ENCODE measurements at places on chromosomes 2 and 18. TPM values are rescaled to one million over a fixed set of nuclear protein-coding genes. Genes with fewer than 3 reads are reported as not detected.
A peak's percentile ranks its signal among the peaks of the same experiment; 100 is the strongest.

The IL36RN gene
- not detected for total RNA-seq

DNA sequence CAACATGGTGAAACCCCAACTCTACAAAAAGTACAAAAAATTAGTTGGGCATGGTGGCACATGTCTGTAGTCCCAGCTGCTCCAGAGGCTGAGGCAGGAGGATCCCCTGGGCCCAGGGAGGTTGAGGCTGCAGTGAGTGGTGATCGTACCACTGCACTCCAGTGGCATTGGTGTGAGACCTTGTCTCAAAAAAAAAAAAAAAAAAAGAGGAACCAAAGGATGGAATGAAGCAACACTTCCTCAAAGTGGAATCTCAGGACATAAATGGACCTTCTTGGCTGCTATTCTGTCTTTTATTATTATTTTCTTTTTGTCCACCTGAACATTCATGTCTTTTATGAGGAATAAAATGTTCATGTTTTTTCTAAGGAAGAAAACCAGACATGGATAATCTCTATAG, 13.7 kb downstream of the GEMIN6 start:
- no peaks in the 10 kb centered on the region for H3K27me3 ChIP-seq
- H3K4me3 ChIP-seq: no peak overlapping the region
- no peak overlapping the region for H3K27ac ChIP-seq
- no peaks in the 10 kb centered on the region for H3K4me1 ChIP-seq

GRCh38 chr2:10265329-10266132, 37.2 kb upstream of the HPCAL1 start:
- no peak overlapping the region for H3K4me3 ChIP-seq
- no peaks in the 10 kb centered on the region for H3K27me3 ChIP-seq
- no peak overlapping the region for H3K27ac ChIP-seq

GRCh38 chr18:12336887-12337286, 28.8 kb downstream of the TUBB6 start:
- DNase-seq: no peak
- H3K4me1 ChIP-seq: no peaks in the 10 kb centered on the region
- H3K27me3 ChIP-seq: no peaks in the 10 kb centered on the region
- H3K4me3 ChIP-seq: no peak overlapping the region
- no peak overlapping the region for H3K27ac ChIP-seq

- DNase-seq: no peak
- H3K4me1 ChIP-seq: peaks cover 8% of the 10 kb centered on the region
- H3K4me3 ChIP-seq: no peak overlapping the region
- peaks cover 2% of the 10 kb centered on the region for H3K27me3 ChIP-seq
These were observed 236.9 kb downstream of the LDLRAD4 start for GRCh38 chr18:13455471-13455870.

DNA sequence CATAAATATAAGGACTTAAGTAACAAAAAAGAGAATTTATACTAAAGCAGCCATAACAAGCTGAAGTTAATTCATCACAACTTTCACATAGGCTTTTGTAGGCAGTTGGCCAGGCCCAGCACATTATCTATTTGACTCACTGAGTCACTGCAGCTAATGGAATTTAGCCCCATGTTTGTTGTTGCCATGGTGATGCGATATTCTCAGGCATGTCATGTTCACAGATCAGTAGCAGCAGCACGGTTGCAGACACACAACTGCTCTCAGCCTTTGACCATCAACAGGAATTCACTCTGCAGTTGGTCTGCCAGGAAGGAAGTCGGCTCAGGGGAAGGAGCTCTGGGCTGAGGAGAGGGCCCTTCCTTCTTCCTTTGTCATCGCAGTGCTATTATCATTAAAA, 639.8 kb downstream of the TMEM182 start:
- no peaks in the 10 kb centered on the region for H3K36me3 ChIP-seq
- no peak overlapping the region for H3K4me3 ChIP-seq
- no peak overlapping the region for H3K27ac ChIP-seq
- no peaks in the 10 kb centered on the region for H3K27me3 ChIP-seq
- DNase-seq: no peak
- H3K4me1 ChIP-seq: no peaks in the 10 kb centered on the region

DNA sequence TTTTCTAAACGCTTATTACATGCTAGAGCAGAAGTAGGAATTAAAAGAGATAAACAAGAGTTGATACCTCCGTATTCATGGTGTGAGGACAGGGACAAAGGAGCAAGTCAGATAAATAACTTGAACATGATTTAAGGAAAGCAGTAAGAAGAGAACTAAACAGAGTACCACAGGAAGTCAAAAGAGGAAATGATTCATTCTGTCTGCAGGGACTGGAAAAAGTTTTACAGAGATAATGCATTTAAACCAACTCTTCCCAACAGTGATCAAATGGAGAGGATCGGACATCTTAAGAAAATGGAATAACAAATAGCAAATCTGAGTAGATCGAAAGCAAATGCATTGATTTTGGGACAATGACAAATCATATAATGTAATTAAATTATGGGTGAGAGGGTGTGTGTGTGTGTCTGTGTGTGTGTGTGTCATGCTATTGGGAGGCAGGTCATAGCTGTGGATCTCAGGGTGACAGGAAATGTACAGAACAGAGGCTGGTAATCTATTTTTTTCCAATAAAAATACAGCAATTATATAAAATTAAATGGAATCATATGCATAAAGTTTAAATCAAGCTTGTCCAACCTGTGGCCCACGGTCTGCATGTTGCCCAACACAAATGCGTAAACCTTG, 113.4 kb downstream of the MC4R start:
- no peaks in the 10 kb centered on the region for H3K36me3 ChIP-seq
- no peak overlapping the region for H3K4me3 ChIP-seq
- no peaks in the 10 kb centered on the region for H3K4me1 ChIP-seq
- DNase-seq: no peak
- no peak overlapping the region for H3K27ac ChIP-seq
- H3K27me3 ChIP-seq: no peaks in the 10 kb centered on the region

The AOX1 gene
- not detected for total RNA-seq

GRCh38 chr2:147843391-147843863, 1.4 kb upstream of the ACVR2A start:
- DNase-seq: no peak
- peak overlapping the region; percentile 47 for H3K27ac ChIP-seq
- H3K4me3 ChIP-seq: peak overlapping the region; percentile 82
- H3K27me3 ChIP-seq: peaks cover 5% of the 10 kb centered on the region
- peaks cover 8% of the 10 kb centered on the region for H3K4me1 ChIP-seq
- no peaks in the 10 kb centered on the region for H3K36me3 ChIP-seq

DNA sequence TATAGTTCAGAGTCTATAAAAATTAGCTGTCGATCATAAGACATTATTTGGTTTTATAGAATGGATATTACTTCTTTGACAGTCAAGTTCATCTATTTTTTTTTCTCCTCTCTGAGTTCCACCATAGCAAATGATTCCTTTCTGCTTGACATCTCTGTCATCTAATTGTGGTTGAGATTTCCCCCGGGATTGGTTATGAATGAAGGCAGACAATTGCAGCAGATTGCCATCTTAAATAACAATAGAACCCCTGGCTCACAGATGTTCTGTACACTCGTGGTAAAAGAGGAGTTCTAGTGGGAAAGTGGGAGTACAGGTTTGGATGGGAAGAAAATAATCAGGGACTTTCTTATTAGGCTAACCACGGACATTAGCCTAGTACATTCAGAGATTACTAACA, 292.1 kb upstream of the NRXN1 start:
- H3K36me3 ChIP-seq: no peaks in the 10 kb centered on the region
- H3K27ac ChIP-seq: no peak overlapping the region
- no peaks in the 10 kb centered on the region for H3K4me1 ChIP-seq
- DNase-seq: no peak
- no peak overlapping the region for H3K4me3 ChIP-seq

The CTNNA2 gene
- total RNA-seq: not detected

DNA sequence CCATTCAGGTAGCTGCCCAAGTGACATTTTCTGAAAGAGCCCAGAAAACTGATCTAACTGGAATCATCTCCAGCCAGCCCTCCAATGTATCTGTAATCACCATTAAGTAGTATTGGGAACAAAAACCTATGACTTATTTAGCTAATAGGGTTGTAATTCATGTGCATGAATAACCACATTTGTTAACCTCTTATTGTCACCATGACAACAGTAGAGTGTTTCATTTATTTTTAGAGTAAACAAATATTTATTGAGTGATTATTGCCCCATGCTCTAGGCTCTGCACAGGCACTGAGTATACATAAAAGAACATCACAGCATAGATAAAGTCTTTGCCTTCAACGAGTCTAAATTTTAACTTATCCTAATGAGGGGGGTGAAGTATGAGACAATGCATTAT, 265.4 kb upstream of the UBE2E3 start:
- no peaks in the 10 kb centered on the region for H3K4me1 ChIP-seq
- H3K36me3 ChIP-seq: no peaks in the 10 kb centered on the region
- no peaks in the 10 kb centered on the region for H3K27me3 ChIP-seq
- H3K4me3 ChIP-seq: no peak overlapping the region
- no peak overlapping the region for H3K27ac ChIP-seq
- no peak for DNase-seq

- DNase-seq: no peak
- H3K4me1 ChIP-seq: no peaks in the 10 kb centered on the region
- no peak overlapping the region for H3K27ac ChIP-seq
- no peaks in the 10 kb centered on the region for H3K27me3 ChIP-seq
- H3K4me3 ChIP-seq: no peak overlapping the region
- H3K36me3 ChIP-seq: no peaks in the 10 kb centered on the region
These were observed 107.7 kb downstream of the MDH1 start for GRCh38 chr2:63696496-63696895.

GRCh38 chr2:201517094-201517493, 65.6 kb downstream of the STRADB start:
- no peaks in the 10 kb centered on the region for H3K36me3 ChIP-seq
- no peak overlapping the region for H3K4me3 ChIP-seq
- H3K27me3 ChIP-seq: no peaks in the 10 kb centered on the region
- H3K4me1 ChIP-seq: no peaks in the 10 kb centered on the region
- no peak overlapping the region for H3K27ac ChIP-seq

GRCh38 chr18:8708670-8709069, 3.3 kb downstream of the MTCL1 start:
- no peak overlapping the region for H3K27ac ChIP-seq
- H3K4me1 ChIP-seq: peaks cover 21% of the 10 kb centered on the region
- H3K4me3 ChIP-seq: no peak overlapping the region
- DNase-seq: no peak
- H3K36me3 ChIP-seq: no peaks in the 10 kb centered on the region

The SPP2 gene
- not detected for total RNA-seq

DNA sequence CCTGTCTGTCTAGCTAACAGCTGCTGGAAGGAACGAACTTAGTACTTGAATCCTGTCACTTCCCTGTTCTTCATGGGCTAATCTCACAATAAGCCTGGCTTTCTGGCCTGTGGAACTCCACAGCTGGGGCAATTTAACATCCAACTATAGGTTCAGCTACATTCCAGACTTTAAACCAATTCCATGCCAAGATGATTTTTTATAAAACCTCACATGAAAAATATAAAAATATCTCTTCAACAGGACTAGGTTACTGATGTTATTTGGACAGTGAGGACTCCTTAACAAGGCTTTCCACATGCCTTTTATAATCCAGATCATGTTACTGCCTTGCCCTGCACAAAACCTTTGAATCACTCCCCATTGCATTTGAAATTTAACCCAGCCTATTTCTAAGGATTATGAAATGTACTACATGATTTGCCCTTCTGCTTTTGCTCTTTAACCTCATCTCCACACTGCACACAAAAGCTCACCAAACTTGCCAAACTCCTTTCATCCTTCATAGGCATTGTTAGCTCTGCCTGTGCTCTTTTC, 863.2 kb upstream of the CHAC2 start:
- no peak for DNase-seq
- no peaks in the 10 kb centered on the region for H3K27me3 ChIP-seq
- H3K36me3 ChIP-seq: no peaks in the 10 kb centered on the region
- H3K27ac ChIP-seq: no peak overlapping the region
- no peaks in the 10 kb centered on the region for H3K4me1 ChIP-seq

The DOK6 gene
- not detected for total RNA-seq

- H3K27ac ChIP-seq: no peak overlapping the region
- peaks cover 4% of the 10 kb centered on the region for H3K36me3 ChIP-seq
- H3K4me3 ChIP-seq: no peak overlapping the region
- no peaks in the 10 kb centered on the region for H3K4me1 ChIP-seq
- DNase-seq: no peak
These were observed 8.4 kb upstream of the LIMS2 start for GRCh38 chr2:127683757-127684156.
